ENCODE measurements at places on chromosomes 2 and 18.
A peak's percentile ranks its signal among the peaks of the same experiment; 100 is the strongest.

DNA sequence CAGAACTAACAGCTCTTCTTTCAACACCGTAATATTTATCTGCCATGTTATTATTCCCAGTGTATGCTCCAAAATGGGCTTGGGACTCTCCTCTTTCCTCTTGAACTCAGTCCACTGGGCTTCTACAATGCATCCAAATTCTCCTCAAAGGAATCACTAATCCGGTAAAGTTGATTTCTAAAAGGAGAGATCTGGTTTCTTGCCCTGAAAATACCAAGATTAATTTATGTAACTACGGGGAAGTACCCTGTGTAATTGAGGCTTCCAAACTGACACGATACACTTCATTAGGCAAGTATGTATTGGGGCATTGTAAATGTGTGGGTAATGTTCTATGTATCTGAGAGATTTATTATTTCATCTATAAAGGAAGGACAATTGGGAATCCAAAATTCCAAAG, 5.7 kb downstream of the NCKAP5 start:
- DNase-seq = no peak

GRCh38 chr18:70432804-70433400, 144.1 kb downstream of the SOCS6 start:
- no peak for DNase-seq

DNA sequence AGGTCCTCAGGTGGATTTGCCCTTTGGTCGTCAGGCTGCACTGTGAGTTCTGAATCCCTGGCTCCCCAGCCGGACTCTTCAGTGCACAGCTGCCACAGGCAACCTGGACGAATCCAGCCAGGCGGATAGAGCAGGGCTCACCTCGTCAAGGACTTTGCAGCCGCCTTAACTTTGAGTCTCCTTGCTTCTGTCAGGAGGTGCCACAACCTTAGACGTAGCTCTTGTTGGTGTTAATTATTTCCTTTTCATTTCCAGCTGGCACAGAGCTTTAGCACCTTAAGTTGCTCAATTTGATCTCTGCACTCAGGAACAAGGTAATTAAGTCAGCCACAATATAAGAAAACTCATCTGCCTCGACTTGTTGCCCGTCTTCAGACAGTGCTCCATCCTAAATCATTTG, 17.7 kb downstream of the SMIM21 start:
- DNase-seq = no peak

DNA sequence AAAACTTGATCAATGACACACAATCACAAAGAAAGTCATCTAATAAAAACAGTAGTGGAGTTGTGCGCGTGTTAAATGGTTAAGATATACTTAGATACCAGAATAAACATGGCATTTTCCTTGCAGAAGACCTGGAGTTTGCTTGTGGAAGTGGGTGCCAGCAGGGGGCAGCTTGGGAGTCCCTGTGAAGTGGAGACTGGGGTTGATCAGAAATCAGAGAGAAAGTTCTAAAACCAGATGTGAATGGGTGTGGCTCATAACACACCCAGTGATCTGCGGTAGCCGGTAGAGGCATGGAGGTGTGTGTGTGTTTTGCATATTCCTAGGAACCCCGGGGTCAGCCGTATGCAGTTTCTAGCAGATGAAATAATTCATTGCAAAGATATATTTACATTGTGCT, 300.1 kb upstream of the TRIB2 start:
- peak; percentile 8 for DNase-seq

- no peak for DNase-seq
Observed at GRCh38 chr18:46460754-46461153, 196.3 kb downstream of the LOXHD1 start.

DNA sequence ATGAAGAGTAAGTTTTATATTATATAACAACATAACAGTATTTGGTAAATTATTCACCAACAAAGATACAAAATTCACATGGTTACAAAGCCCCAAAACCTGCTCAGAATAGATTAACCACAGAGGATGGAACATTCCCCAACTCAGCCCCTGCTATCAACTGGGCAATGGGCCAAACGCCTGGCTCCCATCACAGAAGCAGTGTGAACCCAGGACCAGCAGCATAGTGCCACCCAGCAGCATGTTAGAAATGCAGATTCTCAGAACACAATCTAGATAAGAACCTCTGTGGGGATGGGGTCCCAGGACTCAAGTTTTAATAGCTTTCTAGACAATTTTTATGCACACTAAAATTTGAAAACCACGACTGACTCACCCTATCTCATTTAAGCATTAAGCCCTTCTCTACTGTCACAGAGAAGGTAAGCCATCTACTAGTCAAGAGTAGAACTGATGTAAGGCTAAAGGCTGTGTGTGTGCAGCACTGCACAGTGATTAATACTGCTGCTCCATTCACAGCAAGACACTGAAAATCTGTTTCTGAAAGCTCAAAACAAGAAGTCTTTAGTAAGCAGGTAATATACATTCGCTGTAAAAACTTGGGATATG, 15.2 kb downstream of the AFG3L2 start:
- no peak for DNase-seq

Data from stimulated activated CD8-positive, alpha-beta memory T cell treated with anti-CD3 and anti-CD28 coated beads, Interleukin-15, amount 100 ng/mL, for 48 hours (primary cell).